Activated CD4-positive, alpha-beta T cell treated with anti-CD3 and anti-CD28 coated beads, Interleukin-2, amount 50 U/mL, for 16 hours (primary cell): ENCODE measurements at places on chromosomes 1 and 21.

GRCh38 chr1:147750618-147751217 is 9.7 kb downstream of the GJA5 start:
- no peak for DNase-seq

DNA sequence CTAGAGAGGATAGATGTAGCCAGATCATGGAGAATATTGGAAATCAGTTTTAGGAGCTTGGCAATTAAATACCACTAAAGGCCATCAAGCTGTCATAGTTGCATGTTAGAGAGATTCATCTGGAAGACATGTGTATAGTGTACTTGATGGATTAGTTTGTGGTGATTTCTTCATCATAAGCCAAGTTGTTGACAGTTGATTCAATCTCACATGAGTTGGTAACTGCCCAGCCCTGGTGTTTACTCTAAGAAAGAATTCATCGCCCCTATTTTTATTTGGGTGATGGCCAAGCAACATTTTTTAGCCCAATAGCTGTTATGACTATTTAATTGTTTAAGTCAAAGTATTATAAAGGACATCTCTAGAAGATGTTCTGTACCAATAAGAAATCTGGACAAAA is 737.6 kb downstream of the PLA2G4A start:
- DNase-seq, result no peak

GRCh38 chr1:38062361-38063288 is 16.0 kb upstream of the POU3F1 start:
- DNase-seq, result no peak

DNA sequence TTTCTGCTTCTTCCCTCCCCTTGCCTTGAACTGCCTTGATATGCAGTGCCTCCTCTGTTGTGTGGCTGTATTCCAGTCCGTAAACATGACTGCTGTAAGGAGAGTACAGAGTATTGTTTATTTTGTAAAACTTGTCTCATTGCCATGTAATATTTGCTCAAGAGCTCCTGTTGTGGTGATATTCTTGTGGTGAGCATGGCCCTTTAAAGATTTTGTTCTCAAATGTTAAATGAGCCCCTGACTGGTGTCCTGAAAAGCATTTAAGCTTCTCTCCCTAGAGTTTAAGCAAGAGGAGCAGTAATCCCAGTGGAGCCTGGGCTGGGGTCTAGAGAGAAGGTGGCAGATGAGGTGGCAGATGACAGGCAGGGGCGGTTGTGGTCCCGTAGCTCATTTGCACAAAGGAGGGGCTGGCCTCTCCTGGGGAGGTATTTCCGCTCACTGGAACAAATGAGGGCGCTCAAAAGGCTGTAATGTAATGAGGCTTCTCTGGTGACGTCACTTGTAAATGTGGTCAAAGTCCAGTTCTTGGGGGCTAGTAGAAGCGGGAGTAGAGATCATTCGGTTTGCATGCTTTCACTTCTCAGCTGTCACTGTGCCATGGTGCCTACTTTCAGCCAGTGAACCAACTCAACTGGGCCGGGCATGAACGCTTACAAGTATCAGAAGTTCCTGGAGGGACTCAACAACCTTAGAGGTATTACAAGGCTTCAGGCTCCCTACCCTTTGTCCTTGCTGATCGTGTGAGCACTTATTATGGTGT is 46.0 kb upstream of the MACF1 start:
- no peak for DNase-seq
